ENCODE measurements at places on chromosomes 7 and 10. TPM values are rescaled to one million over a fixed set of nuclear protein-coding genes. Genes with fewer than 3 reads are reported as not detected.

GRCh38 chr7:84686373-84686772 is 491.8 kb upstream of the SEMA3A start:
- DNase-seq = no peak

DNA sequence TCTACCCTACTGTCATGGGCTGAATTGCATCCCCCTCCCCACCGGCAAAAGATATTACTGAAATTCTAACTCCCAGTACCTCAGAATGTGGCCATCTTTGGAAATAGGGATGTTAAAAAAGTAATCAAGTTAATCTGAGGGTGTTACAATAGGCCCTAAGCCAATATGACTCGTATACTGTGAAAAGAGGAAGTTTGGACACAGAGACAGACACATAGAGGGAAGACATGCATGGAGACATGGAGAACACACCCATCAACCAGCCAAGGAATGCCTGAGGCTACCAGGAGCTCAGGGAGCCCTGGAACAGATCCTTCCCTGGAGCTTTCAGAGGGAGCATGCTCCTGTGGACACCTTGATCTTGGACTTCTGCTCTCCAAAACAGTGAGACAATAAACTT is 138.2 kb upstream of the ADO start:
- no peak for DNase-seq

DNA sequence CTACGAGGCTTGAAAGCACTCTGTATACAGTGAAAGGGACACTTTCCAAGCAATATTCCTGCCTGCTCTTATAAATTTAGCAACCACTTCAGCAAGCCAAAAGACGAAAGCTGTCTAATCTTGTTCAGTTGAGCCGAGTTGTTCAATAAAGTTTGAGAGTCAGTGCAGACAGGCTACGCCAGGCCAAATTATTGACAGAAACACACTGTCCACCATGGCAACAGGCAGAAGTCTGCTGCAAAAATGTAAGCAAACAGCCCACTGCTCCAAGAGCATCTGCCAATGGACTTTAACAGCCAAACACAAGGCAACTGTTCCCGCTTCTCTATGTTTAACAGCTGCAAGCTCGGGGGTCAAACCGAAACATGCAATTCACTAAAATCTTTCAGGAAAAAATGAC is 85.7 kb downstream of the GLI3 start:
- no peak for DNase-seq

HIP1 gene
- polyA plus RNA-seq = 5.3 TPM

SPOCK2 gene
- 0.03 TPM for polyA plus RNA-seq

DNA sequence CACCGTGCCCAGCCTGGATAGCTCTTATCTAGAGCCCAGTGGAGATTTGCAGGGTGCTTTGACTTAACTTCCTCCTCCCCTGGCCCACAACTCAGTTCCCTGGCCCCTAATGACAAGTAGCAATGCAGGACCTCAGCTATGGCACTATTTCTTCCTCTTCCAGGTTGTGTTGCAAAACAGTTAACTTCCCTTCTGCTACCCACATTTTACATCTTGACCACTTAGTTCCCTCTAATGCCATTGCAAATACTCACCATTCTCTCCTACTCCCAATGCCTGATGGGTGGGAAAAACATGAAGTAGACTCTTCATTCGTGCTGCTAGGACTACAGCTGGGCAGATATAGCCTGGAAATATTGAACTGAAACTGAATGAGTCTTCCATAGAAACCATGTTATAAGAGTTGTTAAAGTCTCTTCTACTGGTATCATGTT is 39.1 kb upstream of the FGL2 start:
- DNase-seq = no peak
